ENCODE measurements at places on chromosomes 12 and 14.

GRCh38 chr12:159156-159782 lies 54.7 kb downstream of the SLC6A12 start:
- DNase-seq, result no peak

- DNase-seq, result no peak
Measured at GRCh38 chr12:106139422-106140171, 843 bp upstream of the NUAK1 start.

DNA sequence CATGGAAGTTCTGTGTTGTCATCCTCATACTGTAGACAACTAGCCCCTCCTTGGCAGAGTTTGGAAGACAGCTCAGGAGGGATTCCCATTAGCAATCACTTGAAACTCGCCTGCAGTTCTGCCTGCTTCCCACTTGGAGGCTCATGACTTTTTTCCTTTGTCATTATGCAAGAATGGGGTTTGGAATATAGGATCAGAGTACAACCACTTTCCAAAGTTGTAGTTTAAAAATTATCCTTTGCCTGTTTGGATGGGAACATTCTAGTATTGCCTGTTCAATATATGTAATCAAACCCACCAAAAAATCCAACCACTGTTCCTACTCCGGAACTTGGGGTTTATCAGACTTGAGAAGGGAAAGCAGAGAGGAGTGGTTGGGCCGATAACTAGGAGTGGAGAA lies 2.1 kb upstream of the GPD1 start:
- no peak for DNase-seq

- DNase-seq, result no peak
Measured at GRCh38 chr12:129325566-129325965, 472.3 kb downstream of the GLT1D1 start.

- DNase-seq, result no peak
Measured at GRCh38 chr12:46233423-46233822, 35.4 kb downstream of the SLC38A1 start.

- no peak for DNase-seq
Measured at GRCh38 chr12:57881475-57881874, 34.9 kb upstream of the CTDSP2 start.

DNA sequence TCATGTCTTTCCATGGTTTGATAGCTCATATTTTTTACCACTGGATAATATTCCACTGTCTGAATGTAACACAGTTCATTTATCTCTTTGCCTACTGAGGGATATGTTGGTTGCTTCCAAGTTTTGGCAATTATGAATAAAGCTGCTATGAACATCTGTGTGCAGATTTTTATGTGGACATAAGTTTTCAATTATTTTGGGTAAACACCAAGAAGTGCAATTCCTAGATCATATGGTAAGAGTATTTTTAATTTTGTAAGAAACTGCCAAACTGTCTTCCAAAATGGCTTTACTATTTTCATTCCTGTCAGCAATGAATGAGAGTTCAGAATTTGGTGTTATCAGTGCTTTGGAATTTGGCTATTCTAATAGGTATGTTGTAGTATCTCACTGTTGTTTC lies 43.7 kb upstream of the SLC35F4 start:
- DNase-seq, result no peak

DNA sequence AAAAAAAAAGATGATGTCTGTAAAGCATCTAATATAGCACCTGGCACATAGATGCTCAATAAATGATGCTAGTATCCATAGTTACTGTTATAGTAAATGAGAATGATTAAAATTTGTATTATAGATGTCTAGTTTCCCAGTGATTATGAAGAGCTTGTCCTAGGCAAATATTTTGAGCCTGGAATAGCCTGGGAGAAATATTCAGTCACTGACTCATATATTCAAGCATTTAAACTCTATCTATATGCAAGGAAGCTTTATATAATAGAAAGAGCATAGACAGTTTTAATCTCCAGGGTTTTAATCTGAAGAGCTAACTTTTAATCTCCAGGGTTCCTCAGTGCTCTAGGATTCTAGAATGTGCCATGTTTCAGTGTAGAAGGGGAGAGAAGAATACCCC lies 91.5 kb upstream of the VASH1 start:
- no peak for DNase-seq

DNA sequence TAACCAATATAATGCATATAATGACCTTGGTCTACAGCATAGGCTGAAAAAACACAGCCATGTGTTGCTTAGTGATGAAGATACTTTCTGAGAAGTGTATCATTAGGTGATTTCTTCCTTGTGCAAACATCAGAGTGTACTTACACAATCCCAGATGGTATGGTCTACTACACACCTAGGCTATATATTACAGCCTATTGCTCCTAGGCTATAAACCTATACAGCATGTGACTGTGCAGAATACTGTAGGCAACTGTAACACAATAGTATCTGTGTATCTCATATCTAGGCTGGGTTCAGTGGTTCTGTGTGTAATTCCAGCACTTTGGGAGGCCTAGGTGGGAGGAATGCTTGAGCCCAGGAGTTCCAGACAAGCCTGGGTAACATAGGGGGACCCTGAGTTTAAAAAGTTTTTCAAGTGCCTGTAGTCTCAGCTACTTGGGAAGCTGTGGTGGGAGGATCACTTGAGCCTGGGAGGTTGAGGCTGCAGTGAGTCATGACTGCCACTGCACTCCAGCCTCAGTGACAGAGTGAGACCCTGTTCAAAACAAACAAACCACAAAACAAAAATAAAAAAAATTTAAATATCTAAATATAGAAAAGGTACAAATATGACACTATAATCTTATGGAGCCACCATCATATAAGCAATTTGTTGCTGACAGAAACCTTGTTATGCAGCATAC lies 66.6 kb downstream of the GRIP1 start:
- DNase-seq, result no peak

GRCh38 chr12:2672863-2673262 lies 121.9 kb upstream of the FKBP4 start:
- DNase-seq, result no peak

DNA sequence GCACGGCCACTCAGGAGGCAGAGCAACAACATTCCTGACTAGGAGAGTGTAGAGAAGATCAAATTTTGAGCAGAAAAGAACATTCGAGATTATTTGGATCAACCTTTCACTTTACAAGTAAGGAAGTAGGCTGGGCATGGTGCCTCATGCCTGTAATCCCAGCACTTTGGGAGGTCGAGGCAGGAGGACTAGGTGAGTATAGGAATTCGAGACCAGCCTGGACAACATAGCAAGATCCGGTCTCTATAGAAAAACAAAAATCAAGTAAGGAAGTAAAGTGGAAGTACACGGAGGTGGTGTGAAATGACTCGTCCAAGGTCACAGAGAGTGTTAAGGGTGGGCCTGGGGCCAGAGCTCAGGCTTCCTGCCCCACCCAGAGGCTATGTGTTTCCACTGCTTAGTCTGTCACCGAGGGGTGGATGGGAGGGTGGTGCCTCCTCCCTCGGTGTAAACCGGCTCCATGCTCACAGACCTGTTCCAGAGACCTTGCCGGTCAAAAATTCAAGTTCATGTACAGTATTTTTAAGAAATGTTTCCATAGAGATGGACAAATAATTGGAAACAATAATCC lies 51.9 kb downstream of the MAP1LC3B2 start:
- DNase-seq, result no peak

DNA sequence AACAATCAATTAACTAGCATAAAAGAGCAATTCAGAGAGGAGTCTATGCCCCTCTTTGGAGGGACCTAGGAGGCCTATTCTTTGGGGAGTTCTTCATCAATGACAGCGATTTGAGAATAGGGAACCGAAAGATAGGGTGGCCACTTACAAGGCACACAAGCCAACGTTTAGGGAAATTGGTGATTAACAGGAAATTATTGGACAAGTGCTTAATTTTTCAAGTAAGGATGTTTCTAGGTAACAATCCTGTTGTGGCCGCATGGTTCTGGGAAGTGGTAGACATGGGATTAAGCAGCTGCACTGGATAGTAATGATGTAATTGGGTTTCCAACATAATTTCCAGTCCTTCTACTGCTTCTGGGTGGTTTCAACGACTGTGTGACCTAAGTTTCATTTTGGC lies 83.2 kb downstream of the HMGA2 start:
- no peak for DNase-seq

DNA sequence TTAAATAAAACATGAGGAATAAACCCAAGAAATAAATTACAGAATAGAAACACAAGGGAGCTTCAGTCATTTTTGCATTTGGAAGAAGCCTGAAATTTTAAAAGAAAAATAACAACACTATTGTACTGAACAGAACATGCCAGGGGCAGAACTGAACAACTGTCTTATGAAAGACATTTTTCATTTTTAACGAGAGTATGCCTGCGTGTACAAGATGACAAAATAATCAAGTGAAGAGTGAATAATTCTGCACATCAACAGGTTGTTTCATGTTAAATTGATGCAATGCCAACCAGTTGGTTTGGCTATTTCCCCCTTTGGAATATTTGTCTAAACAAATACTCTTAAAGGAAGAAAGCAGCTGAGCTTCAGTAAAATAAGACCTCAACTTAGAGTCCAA lies 103.3 kb upstream of the BTG1 start:
- DNase-seq, result no peak

DNA sequence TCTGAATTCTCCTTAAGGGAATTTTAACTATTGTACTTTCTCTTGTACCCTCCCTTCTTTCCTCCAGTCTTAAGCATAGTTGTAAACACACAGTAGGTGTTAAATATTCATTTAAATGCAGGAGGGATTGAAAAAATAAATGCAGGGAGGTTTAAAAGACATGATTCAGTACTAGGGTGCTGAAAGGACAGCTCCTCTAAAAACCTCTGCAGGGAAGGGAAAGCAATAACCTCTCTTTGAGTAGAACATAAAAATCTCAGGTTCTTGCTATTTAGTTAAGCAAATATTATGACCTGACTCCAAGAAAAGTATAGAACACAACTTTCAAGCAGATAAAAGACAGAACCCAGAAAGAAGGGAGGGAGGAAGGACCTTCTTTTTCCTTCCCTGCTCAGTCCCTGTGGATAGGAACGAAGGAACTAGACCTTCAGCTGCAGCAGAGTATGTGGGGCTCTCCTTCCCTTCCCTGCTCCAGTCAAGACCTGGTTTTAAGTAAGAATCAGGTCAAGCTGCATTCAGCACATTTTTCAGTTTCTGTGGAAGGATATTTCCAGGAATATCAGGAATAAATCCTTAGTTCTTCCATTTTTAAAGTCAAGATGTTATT lies 4.7 kb downstream of the MAP3K9 start:
- DNase-seq, result no peak

DNA sequence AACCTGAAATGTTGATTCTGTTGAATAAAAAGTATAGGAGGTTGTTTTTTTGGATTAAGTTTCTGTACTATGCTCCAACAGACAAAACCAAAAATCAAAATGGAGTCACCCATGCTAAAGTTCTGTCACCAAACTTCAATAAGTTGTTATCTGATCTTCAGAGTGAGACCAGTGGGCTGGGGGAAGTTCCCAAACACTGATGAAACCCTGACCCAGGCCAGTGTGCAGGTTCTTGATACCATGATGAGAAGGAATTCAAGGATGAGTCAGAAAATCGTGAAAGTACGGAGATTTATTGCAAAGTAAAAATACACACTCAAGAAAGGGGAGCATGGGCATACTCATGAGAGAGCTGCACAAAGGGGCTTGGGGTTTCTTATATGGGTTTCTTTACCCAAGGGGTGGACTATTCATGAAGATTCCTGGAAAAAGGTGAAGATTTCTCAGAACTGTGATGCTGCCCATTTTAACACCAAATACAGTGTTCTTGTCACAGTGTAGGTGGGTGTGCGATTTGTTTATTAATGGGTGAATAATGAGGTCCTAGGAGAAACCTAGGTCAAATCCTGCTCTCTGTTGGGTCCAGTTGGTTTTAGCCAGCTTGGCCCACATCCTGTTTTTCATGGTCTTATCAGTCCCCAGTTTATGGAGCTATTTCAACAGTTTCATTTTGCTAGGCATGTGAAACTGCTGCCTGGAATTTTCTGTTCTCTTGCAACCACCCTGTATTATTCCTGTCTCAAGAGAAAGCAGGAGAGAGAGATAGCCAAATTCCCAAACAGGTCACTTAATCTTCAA lies 27.5 kb upstream of the DENND5B start:
- DNase-seq, result no peak

DNA sequence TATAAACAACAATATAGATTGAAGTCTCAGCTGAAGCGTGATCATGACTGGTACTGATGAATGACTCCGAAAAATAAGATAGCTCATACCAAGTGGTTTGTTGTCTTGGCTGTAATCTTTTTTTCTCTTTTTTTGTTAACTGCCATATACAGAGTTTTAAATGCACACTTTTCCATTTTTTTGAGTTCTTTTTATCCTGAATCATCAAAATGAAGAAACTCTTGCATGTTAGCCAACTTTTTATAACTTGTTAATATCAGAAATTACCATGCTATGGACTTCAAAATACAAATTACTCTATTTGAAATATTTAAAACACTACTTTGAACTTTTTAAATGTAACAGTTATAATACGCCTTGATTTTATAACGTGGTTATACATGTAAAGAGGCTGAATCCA lies 10.1 kb upstream of the KCNMB4 start:
- no peak for DNase-seq

DNA sequence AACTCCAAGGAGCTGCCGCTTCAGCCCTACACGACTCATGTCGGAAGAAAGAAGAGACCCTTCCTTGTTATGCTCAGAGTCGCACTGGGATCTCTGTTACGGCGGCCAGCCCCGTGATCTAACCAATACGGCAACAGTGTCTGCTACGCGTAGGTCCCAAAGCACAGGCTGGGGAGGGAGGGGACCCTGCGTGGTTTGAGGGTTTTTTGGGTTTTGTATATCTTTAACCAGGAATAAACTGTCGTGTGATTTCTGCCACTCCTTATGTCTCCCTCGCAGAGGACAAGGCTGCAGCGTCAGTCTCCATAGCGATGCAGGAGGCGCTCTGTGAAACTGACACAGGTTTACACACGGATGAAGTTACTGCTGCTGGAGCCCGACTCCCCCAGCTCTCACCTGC lies 60.0 kb upstream of the DIO3 start:
- DNase-seq, result no peak

DNA sequence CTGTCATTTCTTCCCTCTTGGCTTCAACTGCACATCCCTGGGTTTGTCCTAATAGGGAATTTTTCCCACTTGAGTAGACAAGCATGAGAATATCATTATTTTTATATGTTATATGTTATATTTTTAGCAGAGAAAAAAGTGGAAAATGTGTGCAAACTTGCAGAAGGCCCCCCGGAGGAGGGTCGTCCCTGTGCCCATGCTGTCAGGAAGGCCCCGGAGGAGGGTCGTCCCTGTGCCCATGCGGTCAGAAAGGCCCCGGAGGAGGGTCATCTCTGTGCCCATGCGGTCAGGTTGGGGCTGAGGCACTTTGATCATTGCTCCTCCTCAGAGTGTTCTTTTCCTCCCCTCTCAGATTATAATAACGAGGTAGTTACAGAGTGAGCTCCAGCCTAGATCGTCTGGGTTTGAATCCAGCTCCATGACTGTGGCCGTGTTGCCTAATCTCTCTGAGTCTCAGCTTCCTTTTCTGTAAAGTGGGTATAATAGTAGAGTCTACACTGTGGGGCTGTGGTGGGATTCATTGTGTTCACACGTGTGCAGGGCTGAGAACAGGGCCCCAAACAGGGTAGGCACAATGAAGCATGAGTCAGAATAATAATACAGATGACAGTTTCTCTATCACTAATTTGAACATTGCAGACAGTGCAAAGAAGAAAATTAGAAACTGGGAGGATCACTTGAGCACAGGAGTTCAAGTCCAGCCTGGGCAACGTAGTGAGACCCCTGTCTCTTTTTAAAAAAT lies 33.4 kb downstream of the ELK3 start:
- DNase-seq, result no peak
